ENCODE measurements at places on chromosomes 5 and 9.

DNA sequence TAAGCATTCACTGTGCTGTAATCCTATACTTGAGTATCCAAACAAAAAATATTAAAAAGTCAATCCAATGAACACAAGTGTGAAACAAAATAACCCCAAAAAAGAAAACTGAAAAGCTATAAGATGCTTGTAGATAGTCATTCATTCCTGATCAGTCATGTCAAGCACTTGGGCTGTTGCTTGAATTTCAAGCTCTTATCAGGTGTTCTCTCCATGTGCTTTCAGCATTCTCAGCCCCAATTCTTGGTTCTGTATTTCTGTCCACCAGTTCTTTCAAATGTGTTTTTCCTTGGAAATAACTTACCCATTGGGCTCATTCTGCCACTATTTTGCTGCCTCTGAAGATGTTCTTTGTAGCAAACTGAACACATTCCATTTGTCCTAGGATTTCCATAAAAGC, 4.7 kb downstream of the ZFAND5 start:
- peak overlapping the region; percentile 25 for H3K4me3 ChIP-seq
- H3K27ac ChIP-seq = peak overlapping the region; percentile 45
- H3K36me3 ChIP-seq = peaks cover 51% of the 10 kb centered on the region
- no peak for DNase-seq

DNA sequence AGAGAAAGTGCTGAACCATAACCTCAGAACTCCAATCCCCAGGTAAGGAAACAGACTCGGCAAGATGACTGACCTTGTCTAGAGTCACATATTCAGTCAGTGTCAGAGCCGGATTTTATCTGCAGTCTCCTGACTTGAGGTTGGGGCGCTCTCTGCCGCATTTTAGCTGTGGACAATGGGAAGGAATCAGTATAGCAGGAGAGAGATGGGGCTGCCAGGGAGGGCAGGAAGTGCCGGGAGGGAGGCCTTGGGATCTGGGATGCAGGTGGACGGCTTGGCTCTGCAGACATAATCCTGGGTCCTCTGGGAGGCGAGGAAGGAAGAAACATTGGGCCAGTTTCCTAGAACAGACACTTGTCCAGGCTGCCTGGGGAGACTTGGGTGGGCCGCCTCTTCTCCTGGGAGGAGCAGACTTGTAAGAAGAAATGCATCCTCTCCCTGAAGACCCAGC, 39.7 kb upstream of the COL15A1 start:
- no peak overlapping the region for H3K27ac ChIP-seq
- H3K27me3 ChIP-seq = peaks cover 4% of the 10 kb centered on the region
- peaks cover 11% of the 10 kb centered on the region for H3K4me1 ChIP-seq
- no peak overlapping the region for H3K4me3 ChIP-seq

DNA sequence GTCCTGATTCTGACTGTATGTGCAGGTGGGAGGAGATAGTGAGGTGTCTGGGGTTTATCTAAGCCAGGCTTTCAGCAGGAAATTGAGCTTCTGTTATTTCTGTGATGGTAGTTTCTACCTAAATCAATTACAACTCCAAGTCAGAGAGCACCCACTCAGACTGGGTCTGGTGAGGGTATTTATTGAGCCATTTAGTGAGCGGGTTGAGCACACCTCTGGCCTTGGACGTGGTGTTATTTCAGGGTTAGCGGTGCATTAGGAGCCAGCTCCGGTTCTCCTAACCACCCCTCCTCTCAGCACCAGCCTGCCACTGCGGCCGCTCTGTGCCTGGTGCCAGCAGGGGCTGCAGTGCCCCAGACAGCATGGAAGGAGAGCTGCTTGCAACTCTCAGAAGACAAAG, 238.9 kb downstream of the CACNA1B start:
- no peak overlapping the region for H3K27ac ChIP-seq
- H3K27me3 ChIP-seq = peaks cover 3% of the 10 kb centered on the region
- DNase-seq = no peak
- no peaks in the 10 kb centered on the region for H3K36me3 ChIP-seq

DNA sequence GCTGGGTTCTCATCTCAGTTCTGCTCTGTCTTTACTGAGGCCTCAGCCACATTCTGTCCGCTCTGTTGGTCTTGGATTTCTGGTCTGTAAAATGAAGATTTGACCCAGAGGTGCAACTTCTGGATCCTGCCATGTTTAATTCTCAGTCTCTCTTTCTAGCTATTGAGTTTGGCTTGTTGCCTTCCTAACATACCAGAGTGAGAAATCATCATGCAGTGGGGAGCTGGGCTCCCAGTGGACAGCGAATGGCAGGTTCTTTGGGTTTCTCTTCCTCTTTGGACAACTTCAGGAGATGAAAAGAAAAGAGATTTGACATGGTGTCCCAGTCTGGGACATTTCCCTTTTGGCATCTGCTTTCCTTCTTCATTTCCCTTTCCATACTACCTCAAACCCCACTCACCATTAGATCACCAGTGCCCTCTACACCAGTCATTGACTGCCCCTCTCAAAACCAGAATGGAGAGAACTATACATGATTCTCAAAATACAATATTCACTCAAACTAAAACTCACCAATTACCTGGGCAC, 334.7 kb downstream of the ACTL7B start:
- H3K4me3 ChIP-seq = no peak overlapping the region
- H3K27me3 ChIP-seq = peaks cover 8% of the 10 kb centered on the region
- DNase-seq = no peak

- H3K36me3 ChIP-seq = no peaks in the 10 kb centered on the region
- no peak for DNase-seq
- H3K4me3 ChIP-seq = no peak overlapping the region
- H3K27me3 ChIP-seq = peaks cover 2% of the 10 kb centered on the region
- no peak overlapping the region for H3K27ac ChIP-seq
Observed at GRCh38 chr9:6764950-6765349, 7.2 kb downstream of the KDM4C start.

- H3K27ac ChIP-seq = no peak within 1 kb of the TSS
- peak within 1 kb of the TSS; percentile 39 for H3K4me3 ChIP-seq
- H3K27me3 ChIP-seq = peaks cover 56% of the 10 kb centered on the region
- no peak for DNase-seq
- no peaks in the 10 kb centered on the region for H3K36me3 ChIP-seq
Observed at GRCh38 chr9:131276094-131276888, at the start of gene FAM78A. FAM78A (minus strand) TSS chr9:131276510; CDS start chr9:131276179, 331 bp downstream.

DNA sequence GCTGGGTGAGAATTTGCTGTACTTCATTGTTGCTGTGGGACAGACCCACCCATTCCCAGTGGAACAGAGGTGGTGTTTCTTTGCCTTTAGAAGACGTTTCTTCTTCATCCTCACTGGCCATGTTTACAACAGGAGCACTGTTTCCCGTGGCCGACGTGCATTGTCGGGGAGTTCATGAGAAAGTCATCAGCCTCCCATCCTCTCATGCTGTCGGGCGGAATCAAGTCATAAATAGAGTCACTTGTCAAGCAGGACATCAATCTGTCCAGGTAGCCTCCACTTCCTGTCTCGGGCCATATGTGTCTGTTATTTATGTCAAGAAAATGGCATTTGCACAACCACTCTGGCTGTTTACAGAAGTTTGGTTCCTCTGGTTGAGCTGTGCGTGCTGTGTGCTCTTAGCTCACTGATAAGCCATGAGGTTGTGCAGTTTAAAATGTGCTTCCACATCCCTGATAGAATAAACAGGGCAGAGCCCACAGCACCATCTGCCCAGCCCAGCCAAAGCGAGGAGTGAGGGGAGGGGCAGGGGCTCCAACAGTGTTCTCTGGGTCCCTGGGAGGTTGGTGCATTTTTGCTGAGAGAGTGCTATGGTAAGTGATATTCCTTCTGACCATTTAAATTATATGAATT, 401.9 kb upstream of the IRX2 start:
- no peak overlapping the region for H3K27ac ChIP-seq
- H3K4me3 ChIP-seq = no peak overlapping the region
- peaks cover 9% of the 10 kb centered on the region for H3K4me1 ChIP-seq
- no peak for DNase-seq

- no peak overlapping the region for H3K4me3 ChIP-seq
- no peaks in the 10 kb centered on the region for H3K36me3 ChIP-seq
- H3K27ac ChIP-seq = no peak overlapping the region
- DNase-seq = no peak
Observed at GRCh38 chr9:107989544-107989943, 500.0 kb upstream of the KLF4 start.
